Body of pancreas (tissue), 4 donors: ENCODE measurements at places on chromosomes 4 and X. TPM values are rescaled to one million over a fixed set of nuclear protein-coding genes. Genes with fewer than 3 reads are reported as not detected.

BCORL1 gene
- total RNA-seq, result 3.0 TPM

- no peak for DNase-seq
Observed at GRCh38 chrX:132171881-132172280, 44.1 kb upstream of the FRMD7 start.

CYLC1 gene
- not detected for total RNA-seq

NEIL3 gene
- not detected for total RNA-seq

GRCh38 chr4:145299380-145300076 is 119.1 kb upstream of the OTUD4 start:
- no peak for DNase-seq

- peak; percentile 7 for DNase-seq
Observed at GRCh38 chrX:103248553-103248952, 6.4 kb downstream of the TCEAL8 start.

DNA sequence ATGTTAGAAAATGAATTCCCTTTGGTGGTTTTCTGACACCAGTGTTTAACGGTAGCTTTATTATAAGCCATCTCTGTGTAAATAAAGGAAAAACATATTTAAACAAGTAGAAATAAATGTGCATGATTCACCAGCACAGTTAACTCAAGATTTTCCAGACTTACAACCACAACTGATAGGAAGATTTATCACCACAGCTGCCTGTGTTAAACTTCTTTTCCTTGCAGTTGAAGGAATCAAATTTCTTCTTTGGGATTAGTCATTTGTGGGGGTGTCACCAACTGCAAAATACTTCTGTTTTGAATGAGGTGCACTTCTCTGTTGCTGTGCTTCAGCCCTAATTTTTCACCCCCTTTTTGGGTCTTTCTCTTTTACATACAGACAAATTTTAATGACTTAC is 128.1 kb upstream of the STK26 start:
- DNase-seq, result no peak

- no peak for DNase-seq
Observed at GRCh38 chr4:186953599-186954260, 230.1 kb upstream of the FAT1 start.

SOWAHD gene
- 2.6 TPM for total RNA-seq

GRCh38 chr4:25949173-25949748 is 35.2 kb downstream of the SMIM20 start:
- no peak for DNase-seq

PPP4R3C gene
- not detected for total RNA-seq

GRCh38 chr4:112410364-112410763 is 105.6 kb downstream of the NEUROG2 start:
- DNase-seq, result no peak

DNA sequence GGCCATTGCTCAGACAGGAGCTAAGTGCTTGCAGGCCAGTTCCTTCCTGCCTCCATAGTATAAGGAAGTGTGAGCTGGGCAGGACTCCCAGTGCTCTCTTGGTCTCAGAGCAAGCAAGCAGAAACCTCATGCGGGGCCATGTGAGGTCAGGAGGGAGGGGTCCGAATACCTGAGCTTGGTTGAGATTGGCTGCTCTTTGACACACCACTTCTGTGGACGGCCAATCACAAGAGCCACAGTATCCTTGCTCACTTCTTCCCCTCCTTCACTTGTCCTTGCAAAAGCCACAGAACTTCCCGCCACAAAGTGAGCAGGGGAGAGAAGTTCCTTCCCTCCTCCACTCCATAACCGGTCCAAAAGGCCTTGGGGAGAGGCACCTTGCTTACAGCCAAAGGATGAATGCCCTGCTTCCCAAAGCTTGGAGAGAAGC is 56.7 kb downstream of the PRPS1 start:
- peak; percentile 86 for DNase-seq

MTNR1A gene
- 1.3 TPM for total RNA-seq

GRCh38 chr4:19883841-19884240 is 367.9 kb upstream of the SLIT2 start:
- no peak for DNase-seq

DNA sequence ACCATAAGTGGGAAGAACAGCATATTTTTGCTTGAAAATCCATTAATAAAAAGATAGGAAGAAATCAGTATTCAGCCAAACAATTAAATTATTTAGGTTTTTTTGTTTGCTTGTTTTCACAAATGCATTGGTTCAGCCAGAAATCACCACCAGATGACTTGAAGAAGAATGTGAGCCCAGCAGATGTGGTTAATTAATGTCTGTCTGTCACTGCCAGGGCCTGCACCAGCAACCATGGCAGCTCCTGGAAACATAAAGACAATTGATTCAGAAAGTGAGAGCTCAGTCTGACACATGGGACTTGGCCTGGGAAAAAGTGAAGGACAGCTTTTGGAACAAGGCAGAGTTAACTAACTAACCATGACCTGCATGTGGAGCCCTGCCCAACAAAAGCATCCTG is 74.0 kb downstream of the MAOB start:
- DNase-seq, result no peak

GRCh38 chr4:55170462-55170861 is 45.1 kb upstream of the KDR start:
- DNase-seq, result no peak

- no peak for DNase-seq
Observed at GRCh38 chr4:48021100-48021499, 4.5 kb downstream of the NIPAL1 start.

DNA sequence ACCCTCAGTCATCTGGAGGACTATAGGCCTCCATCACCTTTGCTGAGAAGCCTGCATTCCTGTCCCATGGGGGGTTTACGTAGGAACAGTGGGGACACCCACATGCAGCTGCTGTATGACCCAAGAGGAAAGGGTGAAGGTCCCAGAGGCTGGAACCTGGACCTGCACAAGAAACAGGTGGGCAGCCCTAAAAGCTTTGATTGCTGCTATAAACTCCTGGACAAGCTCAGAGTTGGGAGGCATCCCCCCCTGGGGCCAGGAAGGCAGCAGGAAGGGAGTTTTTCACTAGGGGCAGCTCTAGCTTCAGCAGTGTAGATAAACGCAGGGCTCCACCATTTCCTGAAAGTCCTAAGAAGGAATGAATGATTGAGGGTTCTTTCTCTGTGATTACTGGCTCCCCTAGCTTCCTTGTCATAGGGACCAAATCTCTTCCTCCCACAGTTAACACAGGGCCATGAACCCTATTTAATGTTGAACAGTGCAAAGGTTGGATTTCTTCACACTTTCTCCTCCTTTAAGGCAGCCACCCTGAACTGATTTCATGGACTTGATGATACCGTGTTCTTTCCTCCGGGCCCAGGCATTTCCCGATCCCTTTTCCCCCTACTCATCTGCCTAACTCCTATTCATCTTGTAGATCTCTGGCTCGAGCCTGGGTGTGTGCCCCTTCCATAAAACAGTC is 84.2 kb downstream of the CHRNA9 start:
- DNase-seq, result no peak

- DNase-seq, result no peak
Observed at GRCh38 chr4:77110730-77111129, 34.9 kb upstream of the CCNI start.

- no peak for DNase-seq
Observed at GRCh38 chr4:89757154-89757719, 79.7 kb downstream of the SNCA start.

SLC26A1 gene
- total RNA-seq, result 1.6 TPM

ZNF732 gene
- total RNA-seq, result not detected

DNA sequence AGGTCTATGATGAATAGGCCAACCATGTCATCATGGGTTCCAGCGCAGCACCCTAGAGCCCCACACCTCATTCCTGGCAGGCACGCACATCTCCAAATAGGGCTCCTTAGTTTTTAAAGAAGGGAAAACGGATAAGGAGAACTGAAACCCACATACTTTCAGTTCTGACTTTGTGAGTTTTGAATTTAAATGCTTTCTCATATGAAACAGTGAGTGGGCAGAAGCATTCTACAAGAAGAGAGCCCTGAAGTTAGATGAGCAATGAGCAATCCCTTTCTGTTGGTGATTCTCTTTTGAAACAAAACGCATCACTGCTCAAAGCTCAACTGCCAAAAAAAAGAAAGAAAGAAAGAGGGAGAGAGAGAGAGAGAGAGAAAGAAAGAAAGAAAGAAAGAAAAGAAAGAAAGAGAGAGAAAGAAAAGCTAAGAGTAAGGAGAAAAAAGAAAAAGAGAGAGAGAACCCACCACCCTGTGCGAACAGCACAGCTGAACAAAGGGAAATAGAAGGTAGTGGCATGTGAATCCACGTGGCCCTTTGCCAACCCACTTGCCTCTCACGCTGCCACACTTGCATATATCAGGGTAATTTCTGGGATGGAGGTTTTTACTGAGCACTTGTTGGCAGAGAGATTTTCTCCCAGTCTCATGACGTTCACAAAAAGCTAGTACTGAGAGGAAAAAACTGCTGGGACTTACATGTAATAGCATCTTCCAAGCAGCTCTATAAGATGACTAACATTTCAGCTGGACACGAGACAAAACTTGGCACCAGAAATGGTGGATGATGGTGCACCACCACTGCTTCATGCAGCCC is 31.0 kb downstream of the TMSB4X start:
- peak; percentile 61 for DNase-seq

- DNase-seq, result no peak
Observed at GRCh38 chr4:91488946-91489345, 814.8 kb upstream of the GRID2 start.

DNA sequence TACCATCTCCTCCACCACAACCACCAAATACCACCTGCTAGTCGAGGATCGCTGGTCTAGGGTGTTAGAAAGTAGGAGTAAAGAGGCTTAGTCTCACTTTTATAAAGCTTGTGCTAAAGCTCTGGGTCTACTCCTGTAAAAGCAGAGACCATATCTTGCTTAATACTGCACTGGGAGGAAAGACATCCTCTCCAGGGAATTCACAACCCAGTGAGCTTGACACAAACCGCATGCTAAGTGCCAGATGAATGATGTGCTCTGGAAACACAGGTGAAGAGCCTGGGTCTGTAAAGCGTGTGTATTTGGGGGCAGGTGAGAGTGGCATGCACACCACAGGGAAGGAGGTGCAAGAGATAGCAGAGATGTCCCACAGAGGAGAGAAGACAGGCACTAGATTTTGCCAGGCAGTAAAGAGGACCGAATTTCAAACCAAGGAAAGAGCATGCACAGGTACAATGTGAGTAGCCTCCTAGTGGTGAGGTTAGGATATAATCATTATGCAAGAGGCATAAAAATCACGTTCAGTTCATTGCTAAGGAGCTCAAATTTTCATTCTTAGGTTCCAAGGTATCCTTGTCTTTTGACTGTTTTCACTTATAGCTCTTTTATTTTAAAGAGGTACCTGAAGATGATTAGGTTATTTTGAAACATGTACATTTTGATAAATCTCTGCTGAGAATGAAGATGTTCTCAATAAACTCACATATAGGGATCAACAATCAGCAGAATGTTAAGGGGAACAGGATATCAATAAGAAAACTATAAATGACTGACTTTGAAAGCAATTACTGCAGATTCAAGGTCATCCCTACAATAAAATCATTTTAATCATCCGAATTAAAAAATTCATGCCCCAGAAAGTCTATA is 20.7 kb downstream of the TAPT1 start:
- DNase-seq, result no peak

AASDH gene
- 33.6 TPM for total RNA-seq

FAM9B gene
- not detected for total RNA-seq

- peak; percentile 74 for DNase-seq
Observed at GRCh38 chr4:101169044-101170014, 178.0 kb downstream of the PPP3CA start.

- peak; percentile 52 for DNase-seq
Observed at GRCh38 chr4:151409470-151410313, 716 bp downstream of the FHIP1A start.

DNA sequence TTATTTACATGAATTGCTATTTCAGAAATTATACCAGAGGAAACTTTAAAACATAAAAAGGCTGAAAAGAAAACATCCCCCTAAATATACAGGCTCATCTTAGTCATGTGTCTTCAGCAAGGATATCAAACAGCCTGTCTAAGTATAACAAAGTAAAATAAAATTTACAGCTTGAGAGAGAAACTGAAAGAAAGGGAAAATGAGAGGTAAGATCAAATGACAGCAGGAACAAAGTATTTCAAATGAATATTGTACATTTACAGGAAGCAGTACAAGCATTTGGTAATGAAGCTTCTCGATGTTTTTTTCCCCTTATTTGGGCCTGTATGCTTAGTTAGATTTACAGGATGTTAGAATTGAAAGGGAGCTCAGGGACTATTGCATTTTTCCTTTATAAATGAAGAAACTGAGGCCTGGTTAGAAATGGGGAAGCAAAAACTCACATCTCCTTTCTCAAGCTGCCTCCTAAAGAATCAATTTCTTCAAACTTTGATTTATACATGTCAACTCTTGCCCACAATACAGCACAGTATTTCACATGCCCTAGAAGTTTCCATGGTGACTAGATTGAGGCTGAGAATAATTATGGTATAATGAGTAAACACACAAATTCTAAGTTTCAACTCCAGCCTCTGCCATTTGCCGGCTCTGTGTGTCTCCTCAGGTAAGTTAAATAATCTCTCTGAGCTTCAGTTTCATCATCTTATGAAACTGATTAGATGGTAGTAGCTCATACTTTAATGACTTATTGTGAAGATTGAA is 29.3 kb downstream of the DAPP1 start:
- no peak for DNase-seq

ZGRF1 gene
- total RNA-seq, result 3.4 TPM

- no peak for DNase-seq
Observed at GRCh38 chrX:136019226-136019625, 34.0 kb downstream of the SLC9A6 start.

DNA sequence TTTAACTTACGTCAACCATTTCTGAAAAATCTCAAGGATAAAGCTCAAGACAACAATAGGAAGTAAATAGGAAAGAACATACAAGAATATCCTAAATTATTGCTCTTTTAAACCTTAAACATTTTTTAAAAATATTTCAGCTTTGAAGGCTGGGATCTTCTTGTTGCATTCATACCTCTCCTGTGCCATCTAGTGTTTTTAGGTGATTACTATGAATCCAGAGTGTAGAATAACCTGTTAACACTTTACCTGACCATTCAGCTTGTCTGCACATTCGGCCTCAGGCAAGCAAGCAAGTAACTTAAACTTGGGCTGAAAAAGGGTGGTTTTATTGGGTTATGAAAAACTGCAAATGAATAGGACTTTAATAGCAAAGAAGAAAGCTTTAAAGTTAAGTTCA is 507.8 kb upstream of the INTU start:
- DNase-seq, result no peak

CT45A5 gene
- not detected for total RNA-seq

- DNase-seq, result no peak
Observed at GRCh38 chr4:68109868-68110267, 19.8 kb downstream of the TMPRSS11F start.

GRCh38 chr4:2276581-2277325 is 14.8 kb upstream of the MXD4 start:
- DNase-seq, result no peak

- no peak for DNase-seq
Observed at GRCh38 chr4:72377491-72378194, 191.4 kb downstream of the ADAMTS3 start.

GRCh38 chr4:24956763-24957162 is 43.9 kb upstream of the CCDC149 start:
- no peak for DNase-seq

ZNF81 gene
- 6.9 TPM for total RNA-seq

GRCh38 chr4:860561-860960 is 34.6 kb upstream of the CPLX1 start:
- DNase-seq, result peak; percentile 4

SSX3 gene
- not detected for total RNA-seq

TIGD2 gene
- total RNA-seq, result 0.99 TPM

GRCh38 chr4:185566425-185566824 is 31.1 kb upstream of the PDLIM3 start:
- no peak for DNase-seq

MAGEA12 gene
- not detected for total RNA-seq
